ENCODE measurements at places on chromosomes 11 and 22. TPM values are rescaled to one million over a fixed set of nuclear protein-coding genes. Genes with fewer than 3 reads are reported as not detected.

SPI1 gene
- not detected for total RNA-seq

EML3 gene
- 21.4 TPM for total RNA-seq

STK33 gene
- total RNA-seq: 5.9 TPM

YDJC gene
- 57.8 TPM for total RNA-seq

RPS25 gene
- 1,484 TPM for total RNA-seq

TPBGL gene
- not detected for total RNA-seq

GAL3ST1 gene
- total RNA-seq: 0.17 TPM

KCNJ5 gene
- total RNA-seq: not detected

PGM2L1 gene
- total RNA-seq: 0.74 TPM

PATE2 gene
- not detected for total RNA-seq

DUSP8 gene
- 0.74 TPM for total RNA-seq

VSIG2 gene
- total RNA-seq: 0.17 TPM

XKR3 gene
- not detected for total RNA-seq

A4GALT gene
- total RNA-seq: 9.4 TPM

SCGB1D2 gene
- not detected for total RNA-seq

GRAMD4 gene
- 8.0 TPM for total RNA-seq

OR10A2 gene
- not detected for total RNA-seq

POLR2L gene
- 350 TPM for total RNA-seq

SGSM1 gene
- not detected for total RNA-seq

OR4A5 gene
- total RNA-seq: not detected

TSPAN4 gene
- 200 TPM for total RNA-seq

ACRV1 gene
- total RNA-seq: not detected

SEC14L6 gene
- 0.50 TPM for total RNA-seq

SUSD2 gene
- 3.1 TPM for total RNA-seq

PNPLA5 gene
- total RNA-seq: not detected

TBX1 gene
- total RNA-seq: under 0.01 TPM

AQP11 gene
- 0.59 TPM for total RNA-seq

APOA4 gene
- total RNA-seq: not detected

PIM3 gene
- total RNA-seq: 39.8 TPM

CCDC73 gene
- not detected for total RNA-seq

KRTAP5-2 gene
- total RNA-seq: not detected

YAP1 gene
- total RNA-seq: 98.7 TPM

VWCE gene
- 1.3 TPM for total RNA-seq

OR51B4 gene
- total RNA-seq: not detected

GPR152 gene
- total RNA-seq: not detected

RAG1 gene
- 0.30 TPM for total RNA-seq

DYNC2H1 gene
- 11.1 TPM for total RNA-seq

DNAJB7 gene
- not detected for total RNA-seq

HPS4 gene
- 18.3 TPM for total RNA-seq
